Smooth muscle cell of trachea (primary cell): ENCODE measurements at places on chromosomes 7 and 10. TPM values are rescaled to one million over a fixed set of nuclear protein-coding genes. Genes with fewer than 3 reads are reported as not detected.

SP8 gene
- total RNA-seq, result not detected in 2 replicates

AKR1C4 gene
- total RNA-seq, result not detected in 2 replicates

NACAD gene
- 5.0 and 5.1 TPM in 2 replicates for total RNA-seq

TUBB8 gene
- 0.15 TPM in 1 of 2 replicates, not detected in the other for total RNA-seq
